NCI-H226 (cell line): ENCODE measurements at places on chromosomes 7 and 10.

DNA sequence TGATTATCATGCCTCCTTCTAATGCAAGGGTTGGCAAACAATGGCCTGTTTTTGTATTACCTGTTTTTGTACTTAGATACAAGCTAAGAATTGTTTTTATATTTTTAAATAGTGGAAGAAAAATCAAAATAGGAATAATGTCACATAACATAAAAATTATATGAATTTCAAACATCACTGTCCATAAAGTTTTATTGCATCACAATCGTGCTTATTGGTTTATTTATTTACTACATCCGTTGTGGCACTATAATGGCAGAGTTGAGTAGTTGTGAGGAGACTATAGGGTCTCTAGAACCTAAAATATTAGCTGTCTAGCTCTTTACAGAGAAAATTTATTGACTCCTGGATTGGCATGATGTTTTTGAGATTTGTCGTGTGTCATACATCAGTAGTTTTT lies 4.1 kb downstream of the KIF20B start:
- no peak for DNase-seq

DNA sequence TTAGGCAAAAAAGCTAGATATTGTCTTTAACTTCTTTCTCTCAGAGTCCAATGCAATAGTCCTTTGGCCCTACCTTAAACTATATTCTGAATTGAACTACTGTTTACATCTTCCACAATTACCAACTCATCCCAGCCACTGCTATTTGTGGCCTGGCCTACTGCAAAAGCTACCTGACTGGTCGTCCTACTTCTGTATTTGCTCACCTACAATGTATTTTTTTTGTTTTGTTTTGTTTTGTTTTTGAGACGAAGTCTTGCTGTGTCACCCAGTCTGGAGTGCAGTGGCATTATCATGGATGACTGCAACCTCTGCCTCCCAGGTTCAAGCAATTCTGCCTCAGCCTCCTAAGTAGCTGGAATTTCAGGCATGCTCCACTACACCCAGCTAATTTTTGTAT lies 51.2 kb downstream of the ARL4A start:
- DNase-seq: no peak

DNA sequence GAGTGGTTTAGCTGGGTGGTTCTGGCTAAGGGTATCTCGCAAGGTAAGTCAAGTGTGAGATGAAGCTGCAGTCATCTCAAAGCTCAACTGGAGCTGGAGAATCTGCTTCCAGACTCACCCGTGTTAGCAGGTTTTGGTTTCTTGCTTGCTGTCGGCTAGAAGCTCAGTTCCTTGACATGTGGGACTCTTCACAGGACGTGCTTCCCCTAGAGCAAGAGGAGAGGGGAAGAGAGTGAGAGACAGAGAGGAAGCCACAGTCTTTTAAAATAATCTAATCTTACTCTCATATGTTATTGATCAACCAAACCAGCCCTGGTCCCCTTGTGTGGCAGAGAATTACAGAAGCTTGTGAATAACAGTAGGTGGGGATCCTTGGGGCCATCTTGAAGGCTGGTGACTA lies 199.5 kb downstream of the REEP3 start:
- no peak for DNase-seq

DNA sequence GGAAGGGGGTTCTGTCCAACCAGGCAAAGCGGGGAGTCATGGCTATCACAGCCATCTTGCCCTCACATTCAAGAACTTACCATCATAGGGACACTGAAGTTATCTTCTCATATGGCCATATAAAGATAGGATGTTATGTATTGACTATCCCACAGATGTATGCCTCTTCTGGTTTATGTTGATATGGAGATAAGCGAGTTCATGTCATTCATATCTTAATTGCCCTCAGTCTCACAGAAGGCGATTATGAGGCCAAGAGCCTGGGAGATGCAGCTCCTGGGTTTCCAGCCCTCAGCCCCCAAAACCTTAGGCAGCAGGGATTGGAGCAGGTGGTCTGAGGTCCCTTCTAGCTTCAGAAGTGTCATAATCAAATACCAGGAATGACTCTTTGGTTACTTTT lies 8.5 kb upstream of the ANKRD61 start:
- no peak for DNase-seq

GRCh38 chr7:1692515-1693418 lies 22.7 kb downstream of the ELFN1 start:
- no peak for DNase-seq

GRCh38 chr7:47559306-47560220 lies 22.3 kb downstream of the TNS3 start:
- DNase-seq: no peak

- peak; percentile 45 for DNase-seq
Observed at GRCh38 chr10:119670717-119671116, 19.5 kb downstream of the BAG3 start.

DNA sequence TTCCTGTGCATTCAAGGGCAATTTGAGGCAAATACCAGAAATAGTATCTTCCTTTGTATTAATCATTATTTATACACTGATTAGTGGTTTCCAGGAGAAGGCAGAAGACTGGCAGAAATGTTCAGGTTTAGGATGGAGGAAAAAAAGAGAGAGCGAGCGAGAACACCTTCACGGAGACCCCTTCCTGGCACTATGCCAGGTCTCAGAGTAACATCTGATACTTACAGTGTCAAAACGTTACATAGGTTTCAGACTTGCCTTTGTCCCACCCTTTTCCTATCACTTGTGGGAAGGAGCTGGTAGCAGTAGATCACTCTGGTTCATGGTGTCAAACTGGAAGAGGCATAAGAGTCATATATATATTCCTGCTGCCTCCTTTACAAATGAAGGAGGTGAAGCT lies 652 bp downstream of the OR2A12 start:
- no peak for DNase-seq

- DNase-seq: no peak
Observed at GRCh38 chr10:102435133-102435497, 2.7 kb upstream of the CUEDC2 start.

- DNase-seq: no peak
Observed at GRCh38 chr7:41232086-41232485, 470.8 kb downstream of the INHBA start.

DNA sequence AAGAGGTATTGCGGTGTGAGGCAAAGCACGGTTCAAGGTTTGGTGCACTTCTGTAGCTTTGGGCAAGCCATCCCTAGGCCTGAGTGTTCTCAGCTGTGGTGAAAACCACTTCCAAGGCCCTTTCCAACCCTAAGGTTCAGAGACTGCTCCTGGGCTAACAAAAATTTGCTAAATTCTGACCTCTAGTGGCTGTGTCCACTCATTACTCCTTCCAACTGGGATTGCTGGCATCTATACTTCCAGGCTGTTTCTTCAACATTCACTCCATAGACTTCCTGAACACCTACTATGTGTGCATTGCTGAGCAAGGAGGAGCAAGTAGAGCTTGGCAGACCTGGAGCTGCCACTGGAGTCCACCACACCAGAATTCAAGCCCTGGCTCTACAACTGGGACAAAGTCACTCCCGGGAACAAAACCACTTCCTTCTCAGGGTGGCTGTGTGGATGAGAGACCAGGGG lies 29.3 kb upstream of the SH3PXD2A start:
- DNase-seq: peak; percentile 12

DNA sequence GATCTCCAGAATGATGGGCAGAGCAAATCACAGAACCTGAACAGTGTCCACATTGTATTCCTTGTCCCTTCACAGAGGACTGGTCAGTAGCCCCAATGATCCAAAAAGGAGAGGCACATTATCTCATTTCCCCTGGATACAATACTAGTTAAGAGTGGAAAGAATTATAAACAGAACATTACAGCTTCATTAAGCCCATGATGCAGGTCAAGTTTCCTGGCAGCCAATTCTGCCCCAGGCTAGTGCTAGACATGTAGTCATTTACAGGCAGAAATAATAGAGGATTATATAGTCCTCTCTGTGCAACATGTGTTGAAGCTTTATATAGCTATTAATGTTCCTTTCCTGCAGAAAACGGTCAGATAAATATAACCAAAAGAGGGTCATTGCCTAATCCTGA lies 124.3 kb upstream of the WNT16 start:
- no peak for DNase-seq

- DNase-seq: no peak
Observed at GRCh38 chr7:28748346-28748745, 209.8 kb downstream of the TRIL start.

GRCh38 chr7:11130012-11130411 lies 156.3 kb downstream of the PHF14 start:
- DNase-seq: no peak

GRCh38 chr10:1189166-1190051 lies 133.2 kb downstream of the WDR37 start:
- no peak for DNase-seq
